ENCODE measurements at places on chromosomes 13 and 19.

GRCh38 chr19:18589380-18590272 lies 1.0 kb downstream of the REX1BD start:
- peak; percentile 79 for DNase-seq

DNA sequence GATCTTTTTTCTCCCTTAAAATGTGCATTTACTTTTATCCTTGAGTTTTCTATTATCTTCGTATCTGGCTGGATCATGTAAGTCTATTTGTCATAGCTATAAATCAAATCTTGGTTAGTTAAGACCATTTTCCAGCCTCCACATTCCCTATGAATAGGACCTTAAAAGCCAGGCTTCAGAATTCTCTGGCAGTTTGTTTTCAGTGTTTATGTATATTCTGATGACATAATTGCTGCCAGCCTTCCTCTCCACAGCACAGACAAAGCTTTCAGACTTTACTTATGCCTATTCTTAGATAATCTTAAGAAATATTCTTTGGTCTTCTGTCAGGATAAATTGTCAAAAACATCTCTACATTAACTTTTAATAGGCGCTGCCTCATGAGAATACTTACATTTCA lies 870.8 kb upstream of the SPRY2 start:
- peak; percentile 30 for DNase-seq

DNA sequence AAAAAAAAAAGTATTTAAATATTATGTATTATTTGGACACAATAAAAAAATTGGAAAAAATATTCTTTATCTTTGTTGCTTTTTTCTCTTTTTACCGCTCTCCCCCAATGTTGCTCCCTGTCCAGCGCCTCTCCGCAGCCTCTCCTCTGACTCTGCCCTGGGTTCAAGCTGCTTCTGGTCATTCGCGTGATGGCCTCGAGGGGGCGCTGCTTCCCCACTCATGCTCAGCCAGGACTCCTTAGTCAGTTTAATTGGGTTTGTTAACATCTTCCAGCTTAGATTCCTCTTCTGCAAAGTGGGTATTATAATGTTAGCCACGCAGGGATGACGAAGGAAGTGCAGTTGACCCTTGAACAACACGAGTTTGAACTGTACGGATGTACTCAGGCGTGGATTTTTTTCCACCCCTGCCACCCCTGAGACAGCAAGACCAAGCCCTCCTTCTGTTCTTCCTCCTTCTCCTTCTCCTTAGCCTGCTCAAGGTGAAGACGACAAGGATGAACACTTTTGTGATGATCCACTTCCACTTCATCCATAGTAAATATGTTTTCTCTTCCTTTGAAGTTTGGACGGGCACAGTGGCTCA lies 4.9 kb upstream of the NWD1 start:
- DNase-seq, result peak; percentile 39

GRCh38 chr13:48320891-48321510 lies 17.4 kb downstream of the RB1 start:
- DNase-seq, result no peak

All from mesenchymal stem cell (in vitro differentiated cells and primary cell).